ENCODE measurements at places on chromosomes 4 and X.

DNA sequence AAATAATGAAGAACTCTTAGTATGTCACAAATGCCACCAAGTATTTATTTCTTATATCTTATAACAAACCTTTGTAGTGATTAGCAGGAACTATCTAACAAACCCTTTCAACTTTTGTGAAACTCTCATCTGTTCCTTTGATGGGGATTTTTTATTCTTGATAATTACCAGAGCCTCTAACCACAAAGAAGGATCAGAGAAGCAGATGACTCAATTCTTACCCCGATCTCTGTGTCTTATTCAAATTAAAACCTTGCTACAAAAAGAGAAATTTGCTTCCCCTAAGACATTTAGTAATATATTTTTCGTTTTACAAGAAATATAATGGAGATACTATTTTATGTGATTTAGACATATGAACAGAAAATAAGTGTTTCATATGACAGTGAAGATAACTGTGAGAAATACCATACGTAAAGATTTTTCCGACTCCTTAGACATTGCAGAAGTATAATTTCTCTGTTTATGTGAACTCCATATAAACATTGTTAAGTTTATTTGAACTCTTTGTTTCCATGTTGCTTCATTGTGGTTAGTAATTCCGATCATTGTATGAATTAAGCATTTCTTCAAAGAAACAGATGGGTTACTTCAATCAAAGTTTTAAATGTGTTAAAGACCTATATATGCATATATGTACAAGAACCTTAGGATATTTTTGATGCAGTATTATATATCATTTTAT, 205.4 kb downstream of the CFAP299 start:
- no peak for DNase-seq

DNA sequence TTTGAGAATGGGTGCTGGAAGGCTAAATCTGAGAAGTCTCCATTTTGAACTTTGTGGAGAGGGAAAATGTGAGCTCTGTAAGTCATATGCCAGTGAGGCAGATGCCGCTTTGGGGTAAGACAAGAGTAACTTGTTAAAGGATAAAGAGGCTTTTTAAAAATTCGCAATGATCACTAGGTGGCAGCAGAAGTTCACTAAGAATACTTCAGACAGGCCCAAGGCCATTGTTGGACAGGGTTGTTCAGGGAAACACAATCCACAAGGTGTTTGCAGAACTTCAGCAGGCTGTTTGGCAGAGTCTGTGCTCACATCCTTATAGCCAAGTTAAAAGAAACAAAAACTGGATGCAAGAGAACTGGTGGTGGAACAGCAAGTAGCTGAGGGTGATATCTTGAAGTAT, 13.7 kb upstream of the PIGA start:
- no peak for DNase-seq

DNA sequence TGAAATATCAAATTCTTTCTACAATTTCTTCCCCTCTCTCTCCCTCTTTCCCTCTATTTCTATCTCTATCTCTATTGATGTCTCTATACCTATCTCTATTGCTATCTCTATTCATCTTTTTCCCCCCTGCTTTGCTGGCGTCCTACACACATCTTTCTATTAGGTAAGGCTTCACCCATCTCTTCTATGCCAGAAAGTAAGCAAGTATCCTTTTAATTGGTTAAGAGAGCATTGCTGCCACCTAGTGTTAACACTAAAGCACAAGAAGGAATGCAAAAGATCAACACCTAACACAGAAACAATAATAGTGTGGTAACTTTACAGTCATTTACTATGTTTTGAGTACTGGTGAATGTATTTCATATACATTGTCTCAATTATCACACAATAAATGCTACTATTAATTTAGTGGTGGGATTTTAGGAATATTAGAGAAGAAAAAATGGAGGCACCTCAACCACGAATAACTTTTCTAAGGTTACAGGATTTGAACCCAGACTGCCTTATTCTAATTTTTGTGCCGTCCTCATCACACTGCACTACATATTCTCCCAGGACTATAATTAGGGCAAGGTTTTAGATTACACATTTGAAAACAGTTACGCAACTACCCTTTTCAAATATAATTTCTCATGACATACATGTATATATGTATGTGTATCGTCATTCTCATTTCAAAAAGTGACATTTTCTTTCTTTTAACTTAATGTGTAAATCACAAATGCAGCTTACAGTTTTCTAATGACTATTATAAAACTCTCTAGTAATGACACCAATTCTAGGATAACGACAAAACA, 3.7 kb upstream of the C4orf36 start:
- DNase-seq, result no peak

- DNase-seq, result no peak
These were observed 197.7 kb downstream of the CAMK2D start for GRCh38 chr4:113563691-113564378.

DNA sequence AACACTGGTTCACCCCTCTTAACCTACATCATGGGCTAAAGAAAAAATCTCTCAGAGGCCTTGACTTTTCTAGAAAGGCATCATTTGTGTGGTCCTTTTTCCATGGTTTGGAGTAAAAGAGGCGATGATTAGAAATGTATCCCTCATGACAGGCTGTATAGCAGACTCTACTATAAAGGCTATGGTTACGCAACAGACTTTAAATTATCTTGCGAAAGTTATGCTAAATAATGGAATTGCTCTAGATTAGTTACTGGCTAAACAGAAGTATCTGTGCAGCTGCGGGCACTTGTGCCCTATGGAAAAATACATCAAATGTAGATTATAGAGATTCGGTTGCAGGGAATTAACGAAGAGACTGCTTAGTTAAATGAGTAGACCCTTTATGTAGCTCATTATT, 101.6 kb downstream of the TMEM47 start:
- no peak for DNase-seq

Measured in brain pericyte (primary cell).